ENCODE measurements at places on chromosomes 6 and 20. TPM values are rescaled to one million over a fixed set of nuclear protein-coding genes. Genes with fewer than 3 reads are reported as not detected.

NNAT gene
- total RNA-seq, result not detected

FAM217A gene
- not detected for total RNA-seq

GSTA3 gene
- total RNA-seq, result not detected

PPP1R3G gene
- total RNA-seq, result 1.8 TPM

SPAG4 gene
- total RNA-seq, result 6.5 TPM

ECT2L gene
- total RNA-seq, result not detected

Data from subcutaneous preadipocyte (primary cell).